Activated naive CD4-positive, alpha-beta T cell (primary cell): ENCODE measurements at places on chromosomes 7 and 10.

DNA sequence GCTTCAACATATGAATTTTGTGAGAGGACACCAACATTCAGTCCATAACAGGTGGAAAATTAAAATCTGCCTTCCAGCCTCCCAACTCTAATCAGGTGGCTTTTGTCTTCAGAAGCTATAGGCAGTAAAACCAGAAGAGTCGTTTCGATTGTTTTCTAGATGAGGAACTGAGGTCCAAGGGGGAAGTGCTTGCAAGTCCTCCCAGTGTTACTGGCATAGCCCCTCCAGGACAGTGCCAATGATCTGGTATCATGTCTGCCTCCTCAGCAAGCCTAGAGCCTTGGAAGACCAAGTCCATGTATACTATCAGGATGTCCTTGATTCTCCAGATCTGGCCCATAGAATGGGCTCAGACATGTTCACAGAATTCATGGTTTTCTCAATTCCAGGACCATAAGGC is 16.9 kb downstream of the CYP26A1 start:
- DNase-seq: no peak

DNA sequence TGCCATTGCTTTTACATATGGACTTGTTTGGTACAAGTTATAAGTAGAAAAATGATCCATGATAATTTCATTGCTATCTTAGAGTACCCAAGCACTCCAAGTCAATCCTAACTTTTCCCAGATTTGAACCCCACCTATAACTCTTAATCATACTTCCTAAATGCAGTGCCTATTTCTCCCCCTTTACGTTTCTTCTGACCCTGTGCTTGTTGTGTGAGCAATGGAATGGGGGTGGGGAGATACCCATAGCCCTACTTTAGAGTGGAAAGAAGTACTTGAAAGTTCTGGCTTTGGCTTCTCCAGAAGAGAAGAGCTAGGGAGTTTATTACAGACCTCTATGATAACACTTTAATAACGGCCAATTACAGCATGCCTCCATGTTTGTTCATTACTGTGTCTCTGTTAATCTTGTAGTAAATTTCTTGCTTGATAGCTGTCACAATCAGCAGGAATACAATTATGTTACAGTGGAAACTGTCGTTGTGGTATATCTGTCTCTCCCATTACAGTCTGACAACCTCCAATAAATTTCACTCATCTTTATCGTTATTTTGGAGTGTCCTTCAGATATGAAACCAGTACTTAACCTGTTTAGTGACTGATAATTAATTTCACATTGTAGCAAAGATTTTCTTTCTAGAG is 34.0 kb downstream of the CNPY1 start:
- no peak for DNase-seq

- DNase-seq: no peak
These were observed 12.7 kb downstream of the EPHB6 start for GRCh38 chr7:142867398-142868187.

DNA sequence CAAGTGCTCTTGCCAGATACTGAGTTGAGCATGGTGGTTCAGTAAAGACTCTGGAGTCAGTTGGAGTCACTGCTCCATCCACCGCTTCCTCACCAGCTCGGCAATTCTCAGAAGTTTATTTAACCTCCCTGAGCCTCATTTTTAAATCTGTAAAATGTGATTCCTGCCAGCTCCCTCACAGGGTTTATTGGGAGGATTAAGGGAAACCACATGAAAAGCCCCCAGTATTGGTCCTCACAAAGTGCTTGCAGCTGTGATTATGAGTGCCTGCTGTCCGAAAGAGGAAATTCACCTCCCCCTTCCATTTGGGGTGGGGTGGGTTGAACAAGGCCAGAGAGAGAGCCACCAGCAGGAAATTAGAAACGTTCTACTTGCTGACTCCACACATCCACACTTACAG is 99.0 kb downstream of the AOAH start:
- no peak for DNase-seq

DNA sequence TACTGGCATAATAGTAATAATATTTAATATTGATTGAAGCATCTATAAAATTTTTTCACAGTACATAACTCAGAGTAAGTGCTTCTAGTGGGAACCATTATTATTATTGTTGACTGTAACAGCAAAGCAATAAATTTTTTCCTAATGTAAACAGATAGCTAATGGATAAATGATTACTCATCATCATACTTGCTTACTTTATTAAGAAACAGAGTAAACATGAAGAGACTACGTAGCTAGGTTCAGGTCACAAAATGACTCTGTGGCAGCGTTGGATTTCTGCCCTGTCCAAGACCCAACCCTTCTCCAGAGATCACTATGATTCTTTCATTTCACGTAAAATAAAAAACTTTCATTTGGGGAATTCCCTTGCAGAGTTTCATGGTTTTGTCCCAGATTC is 8.3 kb upstream of the ABCB5 start:
- DNase-seq: no peak

GRCh38 chr7:112692333-112692732 is 97.9 kb downstream of the TMEM168 start:
- no peak for DNase-seq

DNA sequence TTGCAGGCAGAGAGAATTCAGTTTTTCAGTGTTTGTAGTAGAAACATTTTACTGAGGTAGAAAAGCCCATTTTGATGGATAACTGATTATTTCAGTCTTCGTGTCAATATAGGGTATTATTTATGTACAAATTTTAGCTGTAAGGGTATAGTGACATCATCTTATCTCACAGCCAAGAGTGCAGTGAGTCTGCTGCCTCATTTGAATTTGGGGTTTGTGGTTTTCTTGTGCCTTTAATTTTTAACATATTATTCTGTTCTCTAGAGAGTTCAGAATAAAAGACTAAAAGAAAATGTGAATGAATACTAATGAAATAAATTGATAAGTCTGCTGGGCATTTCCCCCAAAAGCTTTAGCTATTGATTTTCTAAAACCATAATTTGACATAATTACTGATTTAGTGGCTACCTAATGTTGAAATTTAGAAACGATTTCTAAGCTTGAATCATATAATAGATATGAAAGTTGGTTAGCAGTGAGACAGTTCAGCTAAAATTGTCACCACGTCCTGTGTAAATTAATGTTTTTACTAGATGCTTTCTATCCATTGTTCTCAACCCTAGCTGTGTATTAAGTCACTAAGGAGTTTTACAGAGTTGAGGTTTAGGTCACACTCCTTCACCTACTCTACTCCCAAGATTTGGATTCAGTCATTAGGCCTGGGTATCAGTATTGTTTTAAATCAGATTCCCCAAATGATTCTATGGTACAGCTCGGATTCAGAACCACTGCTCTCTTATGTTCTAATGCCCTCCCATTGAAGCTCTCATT is 37.3 kb downstream of the ACADSB start:
- DNase-seq: no peak

GRCh38 chr7:6430271-6430940 is 17.3 kb downstream of the DAGLB start:
- DNase-seq: no peak
